ENCODE measurements at places on chromosomes 6 and 20. TPM values are rescaled to one million over a fixed set of nuclear protein-coding genes. Genes with fewer than 3 reads are reported as not detected.
A peak's percentile ranks its signal among the peaks of the same experiment; 100 is the strongest.

GRCh38 chr6:158970640-158971275 lies 29.2 kb downstream of the RSPH3 start:
- no peaks in the 10 kb centered on the region for H3K4me1 ChIP-seq
- peaks cover 3% of the 10 kb centered on the region for H3K36me3 ChIP-seq
- H3K27ac ChIP-seq, result no peak overlapping the region
- H3K27me3 ChIP-seq, result no peaks in the 10 kb centered on the region
- DNase-seq, result no peak
- H3K4me3 ChIP-seq, result no peak overlapping the region

GRCh38 chr6:139706912-139707311 lies 332.5 kb upstream of the CITED2 start:
- H3K4me3 ChIP-seq, result no peak overlapping the region
- no peaks in the 10 kb centered on the region for H3K4me1 ChIP-seq
- no peak overlapping the region for H3K27ac ChIP-seq
- DNase-seq, result no peak
- H3K27me3 ChIP-seq, result no peaks in the 10 kb centered on the region

DNA sequence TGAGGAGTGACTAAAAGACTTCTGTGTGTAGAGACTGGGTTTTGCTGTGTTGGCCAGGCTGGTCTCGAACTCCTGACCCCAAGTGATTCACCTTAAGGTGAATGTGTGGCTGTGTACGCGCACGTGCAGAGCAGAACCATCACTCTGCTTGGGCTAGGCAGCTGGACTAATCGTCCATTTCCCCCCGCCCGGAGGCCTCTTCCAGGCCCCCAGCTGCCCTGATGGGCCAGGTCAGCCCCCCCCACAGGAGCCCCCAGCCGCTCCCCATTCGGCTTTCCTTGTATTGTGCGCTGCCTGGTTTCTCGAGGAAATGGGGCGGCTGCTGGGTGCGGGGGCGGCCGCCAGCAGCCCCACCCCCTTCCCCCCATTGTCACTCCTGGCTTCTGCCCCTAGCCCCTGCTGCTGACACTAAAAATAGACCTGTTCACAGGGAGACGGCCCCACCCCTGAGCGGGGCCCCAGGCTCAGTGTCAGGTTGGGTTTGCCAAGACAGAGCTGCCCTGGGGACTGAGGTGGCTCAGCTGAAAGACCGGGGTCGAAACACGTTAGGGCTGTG lies 24.6 kb upstream of the CSNK2A1 start:
- peak overlapping the region; percentile 60 for H3K27ac ChIP-seq
- peaks cover 15% of the 10 kb centered on the region for H3K27me3 ChIP-seq
- peak; percentile 61 for DNase-seq
- H3K4me3 ChIP-seq, result no peak overlapping the region
- H3K36me3 ChIP-seq, result no peaks in the 10 kb centered on the region
- peaks cover 6% of the 10 kb centered on the region for H3K4me1 ChIP-seq

GRCh38 chr20:29878777-29879442 lies 1378.6 kb upstream of the DEFB115 start:
- H3K36me3 ChIP-seq, result no peaks in the 10 kb centered on the region
- no peak overlapping the region for H3K4me3 ChIP-seq
- DNase-seq, result peak; percentile 55
- H3K4me1 ChIP-seq, result no peaks in the 10 kb centered on the region

CYP21A2 gene
- total RNA-seq, result not detected

ASF1A gene
- total RNA-seq, result 13.5 TPM
